ENCODE measurements at places on chromosomes 7 and 10. TPM values are rescaled to one million over a fixed set of nuclear protein-coding genes. Genes with fewer than 3 reads are reported as not detected.
A peak's percentile ranks its signal among the peaks of the same experiment; 100 is the strongest.

- H3K27ac ChIP-seq = no peak overlapping the region
- DNase-seq = no peak
- no peak overlapping the region for H3K4me3 ChIP-seq
- H3K36me3 ChIP-seq = no peaks in the 10 kb centered on the region
- H3K4me1 ChIP-seq = no peaks in the 10 kb centered on the region
These were observed 299.9 kb upstream of the LYZL1 start for GRCh38 chr10:28988980-28989379.

The TCERG1L gene
- not detected for total RNA-seq

- H3K36me3 ChIP-seq = peaks cover 18% of the 10 kb centered on the region
- H3K4me3 ChIP-seq = peak overlapping the region; percentile 76
- H3K27ac ChIP-seq = no peak overlapping the region
- H3K4me1 ChIP-seq = peaks cover 28% of the 10 kb centered on the region
- DNase-seq = no peak
These were observed 9.4 kb downstream of the PDK4 start for GRCh38 chr7:95586951-95587301.

DNA sequence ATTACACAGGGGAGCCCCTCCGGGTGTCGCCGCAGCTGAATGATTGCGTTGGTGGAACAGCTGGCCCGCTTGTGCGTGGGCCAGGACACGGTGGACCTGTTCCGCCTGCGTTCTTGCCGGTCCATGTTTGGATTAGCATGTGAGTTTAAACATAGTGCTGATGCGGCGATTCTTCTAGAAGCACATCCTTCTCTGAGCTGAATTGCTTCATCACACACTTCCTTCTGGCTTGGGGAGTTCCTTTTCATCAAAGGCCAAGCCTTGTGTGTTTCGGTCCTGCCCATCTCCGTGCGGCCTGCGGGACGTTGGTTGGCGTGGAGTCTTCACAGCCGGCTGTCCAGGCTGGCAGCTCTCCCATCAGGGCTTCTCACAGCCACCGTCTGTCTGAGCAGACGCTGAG, 45.5 kb upstream of the SLC29A4 start:
- peaks cover 5% of the 10 kb centered on the region for H3K36me3 ChIP-seq
- H3K4me1 ChIP-seq = peaks cover 14% of the 10 kb centered on the region
- H3K27ac ChIP-seq = peak overlapping the region; percentile 61
- peak; percentile 82 for DNase-seq

GRCh38 chr10:62582804-62583208, 208.6 kb downstream of the ZNF365 start:
- DNase-seq = no peak
- no peaks in the 10 kb centered on the region for H3K27me3 ChIP-seq
- H3K4me3 ChIP-seq = no peak overlapping the region
- H3K27ac ChIP-seq = peak overlapping the region; percentile 32
- H3K36me3 ChIP-seq = no peaks in the 10 kb centered on the region
- no peaks in the 10 kb centered on the region for H3K4me1 ChIP-seq

DNA sequence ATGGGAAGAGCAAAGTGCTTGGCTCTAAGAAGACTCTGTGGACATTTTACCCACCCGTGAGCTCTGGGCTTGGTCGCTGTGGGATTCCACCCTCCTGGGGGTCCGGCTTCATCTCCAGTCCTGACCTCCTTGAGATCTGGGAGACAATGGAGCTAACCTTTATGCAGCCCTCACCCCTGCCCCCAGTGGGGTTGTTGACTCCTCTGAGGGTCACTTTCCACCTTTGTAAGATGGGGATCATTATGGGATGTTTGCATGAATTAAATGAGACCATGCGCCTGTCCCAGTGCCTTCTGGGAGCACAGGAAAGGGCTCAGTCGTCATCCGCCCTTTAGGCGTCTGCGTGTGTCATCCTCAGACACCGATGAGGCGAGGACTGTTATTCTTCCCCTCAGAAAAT, 237.2 kb downstream of the SKAP2 start:
- no peak overlapping the region for H3K4me3 ChIP-seq
- H3K4me1 ChIP-seq = no peaks in the 10 kb centered on the region
- no peak overlapping the region for H3K27ac ChIP-seq
- H3K36me3 ChIP-seq = no peaks in the 10 kb centered on the region

The PCLO gene
- total RNA-seq = 4.1 TPM

GRCh38 chr10:27344568-27345454, 104.2 kb upstream of the ACBD5 start:
- H3K27ac ChIP-seq = no peak overlapping the region
- no peak for DNase-seq
- no peaks in the 10 kb centered on the region for H3K27me3 ChIP-seq
- peaks cover 10% of the 10 kb centered on the region for H3K4me1 ChIP-seq
- H3K36me3 ChIP-seq = no peaks in the 10 kb centered on the region

All from spleen (tissue), 13 donors.